ENCODE measurements at places on chromosomes 4 and X.

GRCh38 chr4:145097331-145097820, 620 bp downstream of the ANAPC10 start:
- no peak for DNase-seq

- DNase-seq, result no peak
Measured at GRCh38 chr4:126004941-126005340, 690.2 kb downstream of the FAT4 start.

DNA sequence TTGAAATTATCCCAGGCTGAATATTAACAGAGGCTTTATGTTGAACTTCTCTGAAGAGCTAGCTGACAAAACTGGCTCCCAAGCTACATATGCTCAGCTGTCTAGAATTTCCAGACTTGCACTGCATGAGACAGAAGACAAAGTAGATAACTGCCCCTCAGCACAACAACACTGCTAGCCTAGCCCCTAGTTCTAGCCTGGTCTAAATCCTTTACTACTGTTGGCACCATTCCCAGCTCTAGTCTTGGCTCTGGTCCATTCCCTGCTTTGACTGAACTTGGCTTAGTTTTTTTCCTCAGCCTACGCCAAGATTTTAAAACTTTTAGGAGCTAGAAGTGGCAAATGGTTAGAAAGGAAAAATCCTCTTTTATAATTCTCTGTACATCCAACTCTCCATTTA, 7.6 kb upstream of the OPHN1 start:
- no peak for DNase-seq

- DNase-seq, result no peak
Measured at GRCh38 chrX:10104958-10105658, 51.7 kb upstream of the CLCN4 start.

GRCh38 chr4:184163813-184164212, 53.9 kb downstream of the ENPP6 start:
- no peak for DNase-seq

- no peak for DNase-seq
Measured at GRCh38 chr4:101355767-101356702, 8.7 kb upstream of the PPP3CA start.

DNA sequence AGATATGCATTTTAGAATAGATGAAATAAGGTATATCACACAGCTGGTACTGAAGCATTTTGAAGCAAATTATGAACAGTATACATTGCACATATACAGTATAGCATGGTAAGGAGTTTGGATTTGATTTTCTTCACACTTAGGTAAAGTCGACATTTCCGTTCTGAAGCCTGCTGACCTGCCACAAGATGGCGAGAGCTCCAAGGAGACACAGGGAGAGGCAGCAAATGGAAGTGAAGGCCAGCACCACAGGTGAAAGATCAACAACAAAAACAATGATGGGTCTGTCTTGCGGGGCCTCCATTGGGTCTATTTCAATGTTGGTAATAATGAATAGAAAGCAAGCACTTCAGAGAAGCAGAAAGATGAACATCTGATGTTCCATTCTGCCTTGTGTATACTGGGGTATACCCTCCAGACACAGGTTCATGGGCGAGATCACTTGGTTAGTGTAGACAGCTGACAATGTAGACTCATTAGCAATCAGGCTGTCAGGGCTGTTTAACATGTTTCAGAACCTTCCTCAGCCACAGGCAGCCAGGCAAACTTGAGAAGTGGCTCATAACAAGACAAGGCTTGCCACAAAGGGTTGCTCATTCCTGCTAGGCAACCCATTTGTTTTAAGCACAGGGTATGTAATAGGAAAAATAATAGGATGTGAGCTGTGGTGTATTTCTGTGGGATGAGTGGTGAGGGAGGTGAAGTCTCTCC, 21.4 kb upstream of the NOX1 start:
- DNase-seq, result no peak

DNA sequence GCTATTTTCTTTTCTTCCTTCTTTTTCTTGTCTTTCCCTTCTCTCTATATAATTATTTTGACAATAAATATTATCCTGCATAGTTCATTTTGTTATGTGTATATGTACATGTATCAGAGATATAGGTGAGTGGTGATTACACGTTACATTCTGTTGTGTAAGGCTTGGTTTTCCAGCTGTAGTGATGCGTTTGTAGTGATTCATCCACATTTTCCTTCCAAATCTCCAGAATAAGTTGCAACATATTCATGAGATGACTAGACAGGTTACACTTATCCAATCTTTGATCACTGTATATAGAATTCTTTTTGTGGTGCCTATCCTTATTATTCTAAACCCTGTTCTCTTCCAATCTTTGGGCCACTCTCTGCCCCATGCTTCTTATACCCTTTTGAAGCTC, 540.2 kb downstream of the GBA3 start:
- no peak for DNase-seq

DNA sequence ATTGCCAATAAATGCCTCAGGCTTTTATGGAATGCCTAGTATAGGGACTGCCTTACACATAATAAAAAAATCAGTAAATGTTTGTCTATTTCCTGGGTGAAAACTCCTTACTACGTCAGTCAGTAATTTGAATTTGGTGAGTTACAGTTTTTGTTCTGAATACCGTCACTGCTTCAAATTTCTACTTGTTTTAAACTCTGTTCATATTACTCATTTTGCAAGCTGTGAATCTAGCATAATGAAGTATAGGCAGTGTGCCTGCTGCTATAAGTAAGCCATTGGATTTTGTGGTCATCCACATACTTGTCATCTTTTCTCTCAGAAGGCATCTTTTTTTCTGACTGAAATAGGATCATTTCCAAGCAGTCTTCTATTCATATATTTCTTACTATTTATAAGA, 43.1 kb downstream of the SYNPO2 start:
- no peak for DNase-seq
